ENCODE measurements at places on chromosomes 1 and 21. TPM values are rescaled to one million over a fixed set of nuclear protein-coding genes. Genes with fewer than 3 reads are reported as not detected.

DNA sequence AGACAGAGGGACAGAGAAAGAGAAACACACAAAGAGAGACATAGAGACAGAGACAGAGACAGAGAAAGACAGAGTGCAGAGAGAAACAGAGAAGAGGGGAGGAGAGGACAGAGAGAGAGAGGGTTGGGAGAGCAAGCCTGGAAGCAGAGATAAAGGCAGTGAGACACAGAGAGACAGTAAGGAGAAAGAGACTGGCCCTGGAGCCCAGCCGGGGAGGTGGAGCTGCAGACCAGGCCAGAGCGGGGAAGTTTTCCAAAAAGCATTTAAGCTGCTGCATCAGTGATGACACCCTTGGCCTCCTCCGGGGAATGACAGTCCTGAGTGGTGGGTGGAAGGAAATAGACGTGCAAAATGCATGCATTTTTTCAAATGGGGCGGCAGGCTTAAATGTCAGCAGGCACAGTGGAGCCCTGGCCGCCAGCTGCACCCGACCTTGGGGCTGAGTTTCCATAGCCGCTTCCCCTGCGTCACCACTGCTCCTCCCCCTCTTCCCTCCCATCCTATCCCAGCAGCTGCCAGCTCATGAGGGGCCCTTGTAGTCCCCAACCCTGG lies 95.4 kb upstream of the KLHDC7A start:
- DNase-seq = no peak
- H3K27ac ChIP-seq = no peak overlapping the region
- no peaks in the 10 kb centered on the region for H3K27me3 ChIP-seq
- peaks cover 29% of the 10 kb centered on the region for H3K4me1 ChIP-seq

GRCh38 chr21:31937303-31937702 lies 64.5 kb downstream of the HUNK start:
- no peaks in the 10 kb centered on the region for H3K27me3 ChIP-seq
- no peaks in the 10 kb centered on the region for H3K4me1 ChIP-seq
- no peak for DNase-seq
- no peaks in the 10 kb centered on the region for H3K36me3 ChIP-seq
- no peak overlapping the region for H3K4me3 ChIP-seq

DNA sequence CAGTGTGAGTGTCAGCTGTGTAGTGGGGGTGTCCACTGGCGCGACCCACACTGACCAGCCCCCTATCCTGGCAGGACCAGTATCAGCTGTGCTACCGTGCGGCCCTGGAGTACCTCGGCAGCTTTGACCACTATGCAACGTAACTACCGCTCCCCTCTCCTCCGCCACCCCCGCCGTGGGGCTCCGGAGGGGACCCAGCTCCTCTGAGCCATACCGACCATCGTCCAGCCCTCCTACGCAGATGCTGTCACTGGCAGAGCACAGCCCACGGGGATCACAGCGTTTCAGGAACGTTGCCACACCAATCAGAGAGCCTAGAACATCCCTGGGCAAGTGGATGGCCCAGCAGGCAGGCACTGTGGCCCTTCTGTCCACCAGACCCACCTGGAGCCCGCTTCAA lies 28.1 kb upstream of the KDM4A start:
- no peaks in the 10 kb centered on the region for H3K36me3 ChIP-seq
- no peak for DNase-seq
- H3K4me1 ChIP-seq = no peaks in the 10 kb centered on the region
- no peak overlapping the region for H3K4me3 ChIP-seq
- no peaks in the 10 kb centered on the region for H3K27me3 ChIP-seq

The CHD1L gene
- 40.1 TPM for total RNA-seq

DNA sequence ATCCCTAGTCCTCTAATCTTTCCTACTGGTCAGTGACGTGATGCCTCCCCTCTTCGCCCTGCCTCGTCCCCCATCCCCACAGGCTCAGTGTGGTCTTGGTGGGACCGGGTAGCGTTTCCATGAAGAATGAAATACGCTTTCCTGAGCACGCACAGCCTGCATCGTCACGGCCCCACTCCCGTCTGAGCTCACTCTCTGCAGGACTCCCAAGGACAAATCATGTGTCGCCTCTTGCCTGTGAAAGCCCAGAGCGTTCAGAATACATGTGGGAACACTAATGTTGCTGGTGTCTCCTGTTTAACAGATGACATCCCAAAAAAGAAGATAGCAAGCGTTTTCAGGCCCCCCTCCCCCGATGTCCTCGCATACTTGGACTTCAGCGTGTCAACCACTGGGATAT lies 49.2 kb downstream of the S100B start:
- H3K4me3 ChIP-seq = no peak overlapping the region
- peaks cover 23% of the 10 kb centered on the region for H3K4me1 ChIP-seq
- peaks cover 9% of the 10 kb centered on the region for H3K36me3 ChIP-seq
- DNase-seq = no peak

DNA sequence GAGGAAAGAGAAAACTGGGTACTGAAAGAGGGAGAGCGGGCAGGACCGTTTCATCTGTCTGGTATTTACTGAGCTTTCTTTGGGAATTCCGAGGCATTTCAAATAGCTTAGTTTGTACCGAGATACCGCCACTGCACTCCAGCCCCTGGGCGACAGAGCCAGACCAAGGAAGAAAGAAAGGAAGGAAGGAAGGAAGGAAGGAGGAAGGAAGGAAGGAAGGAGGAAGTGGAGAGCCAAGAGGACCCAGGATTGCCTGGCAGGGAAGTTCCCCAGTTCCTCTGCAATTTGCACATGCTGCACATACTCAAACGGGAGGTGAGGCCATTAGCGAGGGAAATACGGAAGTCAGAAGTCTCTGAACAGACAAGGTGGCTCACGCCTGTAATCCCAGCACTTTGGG lies 961 bp upstream of the FUCA1 start:
- peaks cover 37% of the 10 kb centered on the region for H3K4me1 ChIP-seq
- H3K36me3 ChIP-seq = peaks cover 24% of the 10 kb centered on the region
- H3K4me3 ChIP-seq = peak overlapping the region; percentile 96
- H3K27me3 ChIP-seq = no peaks in the 10 kb centered on the region
- DNase-seq = peak; percentile 74

- no peak for DNase-seq
- H3K27me3 ChIP-seq = no peaks in the 10 kb centered on the region
- H3K36me3 ChIP-seq = no peaks in the 10 kb centered on the region
- H3K4me1 ChIP-seq = no peaks in the 10 kb centered on the region
- no peak overlapping the region for H3K4me3 ChIP-seq
Observed at GRCh38 chr1:202200112-202200548, 6.5 kb downstream of the LGR6 start.

GRCh38 chr1:230589951-230590350 lies 52.3 kb upstream of the COG2 start:
- DNase-seq = no peak
- no peaks in the 10 kb centered on the region for H3K4me1 ChIP-seq
- no peak overlapping the region for H3K4me3 ChIP-seq
- H3K27ac ChIP-seq = no peak overlapping the region

The CD1C gene
- 59.4 TPM for total RNA-seq

The MIXL1 gene
- 20.8 TPM for total RNA-seq

The ARHGEF10L gene
- total RNA-seq = not detected

The VASH2 gene
- not detected for total RNA-seq

The PTGER3 gene
- not detected for total RNA-seq

DNA sequence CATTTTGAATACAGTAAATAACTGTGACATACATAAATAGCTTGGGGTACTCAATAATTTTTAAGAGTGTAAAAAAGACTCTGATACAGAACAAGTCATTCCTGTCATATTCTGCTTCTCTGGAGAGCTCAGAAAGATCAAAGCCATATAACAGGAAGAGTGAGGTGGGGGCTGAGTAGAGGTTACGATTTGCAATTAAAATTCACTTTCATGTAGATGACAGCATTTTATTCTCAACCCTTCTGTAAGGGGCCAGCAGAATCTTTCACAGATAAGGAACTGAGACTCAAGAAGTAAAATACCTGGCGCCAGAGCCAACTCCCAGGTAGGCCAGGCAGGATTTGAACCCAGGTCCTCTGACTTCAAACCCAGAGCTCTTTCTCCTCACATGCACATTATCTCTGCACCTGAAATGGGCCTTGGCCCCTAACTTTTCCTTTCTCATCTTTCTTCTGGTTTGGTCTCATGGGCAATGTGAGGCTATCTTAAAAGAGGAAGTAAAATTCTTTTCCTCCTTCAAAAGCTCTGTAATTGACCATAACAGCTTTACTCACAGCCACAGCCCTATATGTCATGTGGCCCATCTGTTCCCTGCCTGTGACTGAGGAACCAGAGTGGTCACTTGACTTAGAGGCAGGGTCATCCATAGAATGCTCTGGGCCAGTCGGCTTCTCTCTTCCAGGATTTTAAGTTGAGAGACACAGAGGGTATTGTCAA lies 80.9 kb upstream of the SYT6 start:
- peak; percentile 41 for DNase-seq
- no peaks in the 10 kb centered on the region for H3K36me3 ChIP-seq
- peaks cover 8% of the 10 kb centered on the region for H3K4me1 ChIP-seq

GRCh38 chr1:173342736-173343135 lies 134.4 kb upstream of the PRDX6 start:
- H3K27ac ChIP-seq = no peak overlapping the region
- H3K4me1 ChIP-seq = no peaks in the 10 kb centered on the region
- no peaks in the 10 kb centered on the region for H3K36me3 ChIP-seq
- no peak for DNase-seq
- H3K27me3 ChIP-seq = no peaks in the 10 kb centered on the region

The LCE3B gene
- not detected for total RNA-seq

The GBP5 gene
- not detected for total RNA-seq

- no peak for DNase-seq
- H3K27ac ChIP-seq = no peak overlapping the region
- H3K4me1 ChIP-seq = no peaks in the 10 kb centered on the region
- no peaks in the 10 kb centered on the region for H3K36me3 ChIP-seq
- no peak overlapping the region for H3K4me3 ChIP-seq
- no peaks in the 10 kb centered on the region for H3K27me3 ChIP-seq
Observed at GRCh38 chr1:205475855-205476254, 20.0 kb upstream of the BLACAT1 start.

The SSU72 gene
- 70.9 TPM for total RNA-seq

The C1orf141 gene
- total RNA-seq = not detected

The CACNA1S gene
- total RNA-seq = not detected

DNA sequence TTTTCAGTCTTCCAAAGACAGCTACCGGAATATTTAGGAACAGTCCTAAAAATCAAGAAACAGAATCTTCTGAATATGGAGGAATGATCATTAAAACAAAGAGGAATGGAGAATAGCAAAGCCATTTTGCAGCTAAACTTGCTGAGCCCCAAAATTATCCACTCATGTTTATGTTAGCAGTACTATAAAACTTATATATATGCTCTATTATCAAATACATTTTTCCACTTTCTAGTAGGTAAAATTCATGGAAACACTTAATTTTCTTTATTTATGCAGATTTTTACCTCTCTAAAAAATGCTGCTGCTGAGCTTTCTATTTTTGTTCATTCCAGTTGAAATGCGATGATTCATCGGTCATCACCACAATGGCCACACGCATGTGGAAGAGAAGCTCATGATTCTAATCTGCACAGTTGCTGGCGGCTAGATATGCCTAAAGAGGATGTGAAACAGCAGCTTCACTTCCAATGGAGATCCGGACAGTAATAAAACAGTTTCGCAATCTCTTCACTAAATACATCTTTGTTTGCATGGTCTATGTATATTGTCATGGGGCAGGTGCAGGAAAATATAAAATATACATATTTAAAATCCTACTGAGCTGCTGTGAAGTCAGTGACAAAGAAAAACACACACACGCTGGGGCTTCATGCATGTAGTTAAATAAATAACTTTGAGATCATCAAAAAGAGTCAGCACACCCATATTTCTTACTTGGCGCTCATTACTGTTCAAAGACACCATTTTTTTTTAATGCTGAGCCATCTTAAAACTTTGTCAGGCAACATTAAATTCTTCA lies 292.2 kb downstream of the SMYD3 start:
- H3K36me3 ChIP-seq = no peaks in the 10 kb centered on the region
- H3K27ac ChIP-seq = peak overlapping the region; percentile 94
- H3K4me1 ChIP-seq = peaks cover 74% of the 10 kb centered on the region
- DNase-seq = peak; percentile 94
- no peaks in the 10 kb centered on the region for H3K27me3 ChIP-seq

DNA sequence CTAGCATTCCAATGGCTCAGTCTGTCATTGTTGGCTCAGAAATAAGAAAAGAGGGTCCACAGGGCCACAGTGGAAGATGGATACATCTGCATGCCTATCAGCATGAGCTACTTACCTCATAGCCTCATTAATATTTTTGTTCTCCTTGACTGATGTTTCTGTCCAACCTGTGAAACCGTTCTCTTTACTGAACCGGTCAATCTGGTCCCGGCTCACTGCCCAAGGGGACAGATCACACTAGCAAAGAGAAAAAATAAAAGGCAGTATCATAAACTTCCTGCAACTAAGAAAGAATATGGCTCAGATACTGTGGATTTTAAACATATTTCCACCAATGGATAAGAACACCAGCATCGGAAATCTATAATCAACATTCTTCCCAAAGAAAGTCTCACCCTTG lies 4.7 kb downstream of the RAB29 start:
- peaks cover 11% of the 10 kb centered on the region for H3K4me1 ChIP-seq
- no peaks in the 10 kb centered on the region for H3K27me3 ChIP-seq
- DNase-seq = no peak
- no peak overlapping the region for H3K4me3 ChIP-seq
- no peak overlapping the region for H3K27ac ChIP-seq

- H3K36me3 ChIP-seq = no peaks in the 10 kb centered on the region
- no peak overlapping the region for H3K4me3 ChIP-seq
- peaks cover 5% of the 10 kb centered on the region for H3K4me1 ChIP-seq
- peak; percentile 61 for DNase-seq
- no peaks in the 10 kb centered on the region for H3K27me3 ChIP-seq
Observed at GRCh38 chr1:20087668-20088067, 17.7 kb downstream of the PLA2G5 start.

GRCh38 chr1:117567976-117568375 lies 37.9 kb upstream of the TENT5C start:
- H3K27ac ChIP-seq = no peak overlapping the region
- H3K4me3 ChIP-seq = no peak overlapping the region
- no peak for DNase-seq
- H3K4me1 ChIP-seq = peaks cover 3% of the 10 kb centered on the region

GRCh38 chr1:196619721-196620120 lies 11.5 kb upstream of the KCNT2 start:
- H3K27me3 ChIP-seq = no peaks in the 10 kb centered on the region
- H3K36me3 ChIP-seq = no peaks in the 10 kb centered on the region
- no peaks in the 10 kb centered on the region for H3K4me1 ChIP-seq

GRCh38 chr1:225611537-225612223 lies 41.2 kb downstream of the ENAH start:
- no peak overlapping the region for H3K27ac ChIP-seq
- H3K27me3 ChIP-seq = no peaks in the 10 kb centered on the region
- no peaks in the 10 kb centered on the region for H3K4me1 ChIP-seq
- DNase-seq = no peak
- H3K4me3 ChIP-seq = no peak overlapping the region

DNA sequence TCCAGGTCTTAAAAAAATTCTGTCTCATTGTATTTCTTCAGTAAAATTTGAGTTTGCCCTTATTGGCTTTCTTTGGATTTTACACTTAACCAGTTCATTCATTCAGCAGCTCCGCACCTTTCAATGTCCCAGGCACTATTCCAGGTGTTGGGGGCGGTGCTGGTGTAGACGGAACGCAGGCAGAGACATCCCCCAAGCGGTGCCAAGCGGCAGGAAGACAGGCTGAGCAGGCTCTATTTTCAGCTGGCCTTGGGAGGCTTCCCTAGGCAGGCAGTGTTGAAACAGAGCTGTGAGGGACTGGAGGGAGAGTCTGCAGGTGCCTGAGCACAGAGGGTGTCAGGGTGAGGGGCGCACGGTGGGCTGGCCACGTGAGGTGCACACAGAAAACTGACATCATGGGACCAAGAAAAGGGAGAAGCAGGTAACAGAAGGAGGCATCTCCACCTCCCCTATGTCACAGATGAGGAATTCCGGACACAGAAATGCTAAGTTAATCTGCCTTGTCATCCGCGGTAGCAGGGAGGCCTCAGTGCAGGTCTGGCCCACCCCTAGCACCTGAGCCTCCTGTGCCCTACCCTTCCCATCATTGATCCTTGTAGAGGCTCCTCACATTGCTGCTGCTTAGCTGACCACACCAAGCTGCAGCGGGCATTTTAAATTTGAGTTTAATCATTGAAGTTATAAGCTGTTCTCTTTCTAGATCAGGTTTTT lies 40.8 kb downstream of the SLC37A1 start:
- no peaks in the 10 kb centered on the region for H3K4me1 ChIP-seq
- no peak overlapping the region for H3K27ac ChIP-seq
